ENCODE measurements at places on chromosomes 2 and 18.

DNA sequence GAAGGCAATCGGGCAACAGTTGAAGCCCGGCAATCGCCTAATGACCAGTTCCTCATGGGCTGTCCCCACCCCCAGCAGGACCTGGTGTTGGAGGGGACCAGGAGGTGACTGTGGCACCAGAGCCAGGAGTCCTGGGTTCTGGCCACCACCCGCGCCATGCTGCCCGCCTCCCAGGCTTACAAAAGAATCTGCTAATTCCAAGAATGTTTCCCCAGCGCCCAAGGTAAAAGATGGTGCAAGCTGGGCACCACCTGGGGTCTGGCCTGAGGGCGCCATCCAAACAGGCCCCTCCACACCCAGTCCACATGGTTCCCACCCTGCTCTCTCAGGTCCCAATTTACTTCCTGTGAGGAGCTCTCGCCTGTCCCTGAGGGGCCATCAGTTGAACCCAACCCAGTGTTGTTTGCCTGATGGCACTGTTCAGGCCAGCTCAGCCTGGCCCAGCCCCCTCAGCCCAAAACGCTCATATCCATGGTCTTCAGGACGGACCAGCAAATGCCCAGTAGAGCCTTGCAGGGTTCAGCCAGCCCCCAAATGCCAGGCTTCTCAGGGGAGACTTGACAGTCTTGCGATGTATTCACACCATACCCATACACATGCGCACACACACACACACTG is 5.1 kb downstream of the SDC1 start:
- no peak for DNase-seq

GRCh38 chr2:9710311-9710710 is 79.5 kb upstream of the YWHAQ start:
- DNase-seq: peak; percentile 58

- DNase-seq: peak; percentile 84
Observed at GRCh38 chr2:64675860-64676259, 22.1 kb upstream of the SERTAD2 start.

- DNase-seq: no peak
Observed at GRCh38 chr2:105114551-105114950, 76.7 kb downstream of the MRPS9 start.

GRCh38 chr2:107132070-107132469 is 246.1 kb upstream of the ST6GAL2 start:
- no peak for DNase-seq

DNA sequence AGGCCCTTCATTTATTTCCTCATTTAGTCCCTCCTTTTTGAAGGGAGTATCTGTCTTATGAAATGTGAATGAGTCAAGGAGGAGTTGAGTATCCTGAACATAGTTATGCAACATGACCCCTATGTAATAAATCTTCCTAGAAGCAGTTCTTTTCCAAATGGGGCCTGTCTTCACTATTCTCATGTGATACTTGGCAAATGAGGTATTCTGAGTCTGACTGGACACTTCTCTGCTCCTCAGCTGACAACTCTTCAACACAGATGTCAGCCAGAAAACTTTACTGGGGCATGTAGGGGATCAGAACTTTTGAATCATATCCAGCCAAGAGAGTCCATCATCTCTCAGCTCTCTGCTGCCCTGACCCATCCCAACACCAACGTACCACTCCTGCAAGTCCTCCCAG is 291.6 kb downstream of the ZNF385B start:
- DNase-seq: no peak

DNA sequence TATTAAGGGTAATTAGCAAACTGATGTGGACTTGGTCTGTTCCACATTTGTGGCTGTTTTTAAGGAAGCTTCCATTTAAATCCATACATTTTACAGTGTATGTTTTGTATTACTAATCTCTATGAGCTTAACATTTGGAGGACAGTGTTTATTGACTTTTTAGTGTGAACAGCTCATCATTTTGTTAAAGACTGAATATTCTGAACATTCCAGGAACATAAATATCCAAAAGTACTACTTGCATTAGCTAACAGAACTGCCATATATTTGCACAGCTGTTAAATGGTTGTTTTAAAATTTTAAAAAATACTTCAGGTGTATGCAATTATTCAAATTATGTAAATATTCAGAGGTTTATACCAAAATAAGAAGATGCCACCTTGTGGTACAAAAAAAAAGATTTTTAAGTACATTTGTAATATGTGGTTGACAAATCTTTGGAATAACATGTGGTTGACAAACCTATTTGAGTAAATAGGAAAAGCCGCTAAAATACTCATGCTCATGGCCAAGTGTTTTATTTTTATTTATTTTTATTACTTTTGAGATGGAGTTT is 439.7 kb upstream of the FANCL start:
- DNase-seq: no peak

DNA sequence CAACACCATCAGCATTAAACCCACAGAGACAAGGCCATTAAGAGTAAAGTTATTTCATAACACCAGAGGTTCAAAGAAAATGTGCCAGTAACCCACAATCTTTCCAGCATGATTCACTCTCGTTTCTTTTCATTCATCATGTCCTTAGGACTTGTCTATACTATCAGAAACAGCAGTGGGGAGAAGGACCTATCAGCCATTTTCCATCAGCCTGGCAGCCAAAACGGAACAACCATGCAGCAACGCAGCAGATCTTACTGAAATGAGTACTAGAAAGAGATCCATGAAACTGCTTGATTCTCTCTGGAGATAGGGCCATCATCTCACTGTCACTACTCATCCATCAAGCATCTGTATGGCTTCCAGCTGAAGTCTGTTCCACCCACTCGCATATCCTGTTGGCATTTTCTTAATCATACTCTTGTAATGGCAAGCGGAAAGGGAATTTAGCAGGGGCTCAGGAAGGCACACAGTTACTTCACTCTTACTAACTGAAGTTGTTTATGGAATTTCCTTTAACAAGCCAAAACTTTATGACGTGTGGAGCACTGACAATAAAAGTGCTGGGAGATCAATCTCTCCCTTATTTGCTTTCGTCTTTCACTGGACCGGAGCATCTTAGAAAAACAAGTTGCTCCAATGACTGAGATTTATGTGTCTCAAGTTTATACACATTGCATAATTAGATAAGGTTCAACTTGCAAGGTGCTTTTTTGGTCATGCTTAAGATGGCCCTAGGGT is 69.7 kb downstream of the EPHA4 start:
- peak; percentile 46 for DNase-seq

- peak; percentile 9 for DNase-seq
Observed at GRCh38 chr2:240299710-240300068, 135.8 kb upstream of the GPC1 start.

- no peak for DNase-seq
Observed at GRCh38 chr2:156803243-156803642, 367.1 kb downstream of the GPD2 start.

- peak; percentile 30 for DNase-seq
Observed at GRCh38 chr2:19357402-19358241, 801 bp downstream of the OSR1 start.

GRCh38 chr2:26745609-26746327 is 18.3 kb upstream of the SLC35F6 start:
- DNase-seq: peak; percentile 88

- DNase-seq: peak; percentile 23
Observed at GRCh38 chr18:26405190-26405801, 143.1 kb downstream of the KCTD1 start.

DNA sequence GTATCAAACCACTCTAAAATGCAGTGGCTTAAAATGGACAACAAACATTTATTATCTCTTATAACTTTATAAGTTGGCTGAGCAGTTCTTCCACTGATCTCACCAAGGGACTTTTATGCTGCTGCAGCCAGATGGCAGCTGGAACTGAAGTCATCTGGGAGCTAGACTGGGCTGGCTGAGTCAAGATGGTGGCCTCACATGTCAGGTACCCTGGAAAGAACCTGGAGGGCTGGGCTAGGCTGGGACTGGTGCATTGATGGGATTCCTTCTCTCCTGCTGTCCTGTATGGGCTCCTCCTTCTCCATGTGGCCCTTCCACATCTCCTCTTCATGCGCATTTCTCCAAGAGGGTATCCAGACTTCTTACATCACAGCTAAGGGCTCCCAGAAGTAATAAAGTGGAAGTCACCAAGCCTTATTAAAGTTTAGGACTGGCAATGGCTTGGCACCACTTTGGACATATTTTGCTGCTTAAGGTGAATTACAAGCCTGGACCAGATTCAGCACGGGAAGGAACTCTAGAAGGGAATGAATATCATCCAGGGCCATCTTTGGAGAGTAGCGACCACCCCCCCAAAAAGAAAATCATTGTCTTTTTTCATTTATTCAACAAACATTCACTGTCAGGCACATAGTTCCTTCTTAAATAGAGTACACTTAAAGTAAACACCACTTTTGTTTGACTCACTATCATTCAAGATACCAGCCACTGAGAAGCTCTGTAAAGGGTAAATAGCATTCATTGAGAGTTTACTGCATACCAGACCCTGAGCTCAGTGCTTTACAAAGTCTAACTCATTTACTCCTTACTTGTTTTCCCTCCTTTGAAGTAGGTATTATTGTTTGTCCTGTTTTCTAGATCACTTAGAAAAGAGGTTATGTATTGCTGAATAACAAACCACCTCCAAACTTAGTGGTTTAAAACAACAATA is 138.0 kb downstream of the ZFP36L2 start:
- DNase-seq: no peak

GRCh38 chr2:216653931-216654365 is 20.7 kb downstream of the IGFBP2 start:
- DNase-seq: no peak

- no peak for DNase-seq
Observed at GRCh38 chr2:100713106-100713505, 106.8 kb upstream of the NPAS2 start.

- no peak for DNase-seq
Observed at GRCh38 chr2:60432035-60432601, 121.3 kb downstream of the BCL11A start.

- no peak for DNase-seq
Observed at GRCh38 chr2:179260224-179260623, 4.4 kb downstream of the SESTD1 start.

- no peak for DNase-seq
Observed at GRCh38 chr18:45726603-45727002, 2.6 kb downstream of the SLC14A1 start.

DNA sequence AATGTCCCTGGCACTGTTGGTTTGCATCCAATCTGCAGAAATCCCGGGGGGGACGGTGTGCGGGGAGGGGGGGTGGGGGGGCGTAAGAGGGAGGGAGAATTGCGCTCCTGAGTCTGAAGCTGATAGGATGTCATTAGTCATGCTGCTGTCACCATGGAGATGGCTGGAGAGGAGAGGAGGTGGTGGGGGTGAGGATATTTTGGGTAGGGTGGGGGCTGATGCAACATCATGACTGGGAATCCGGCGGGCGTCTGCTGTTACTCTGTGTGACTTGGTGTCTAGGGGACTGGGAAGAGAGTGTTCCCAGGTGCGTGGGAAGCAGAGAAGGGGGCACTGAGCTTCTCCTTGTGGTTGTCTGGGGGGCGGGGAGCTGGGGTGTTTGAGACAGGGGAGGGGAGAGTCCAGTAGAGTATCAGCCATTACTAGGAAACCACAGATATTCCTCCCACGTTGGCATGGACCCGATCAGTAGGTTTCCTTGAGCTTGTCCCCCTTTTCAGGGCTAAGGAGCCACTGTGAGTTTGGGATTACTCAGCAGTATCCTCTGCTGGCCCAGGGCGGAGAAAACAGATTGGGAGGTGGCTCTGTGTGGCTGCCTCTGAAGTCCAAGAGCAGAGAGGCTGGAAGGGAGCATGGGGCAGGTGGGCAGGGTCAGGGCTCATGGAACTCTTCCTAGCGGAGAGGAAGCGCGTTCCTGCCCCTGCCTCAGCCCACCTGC is 18.9 kb downstream of the TET3 start:
- DNase-seq: peak; percentile 16

DNA sequence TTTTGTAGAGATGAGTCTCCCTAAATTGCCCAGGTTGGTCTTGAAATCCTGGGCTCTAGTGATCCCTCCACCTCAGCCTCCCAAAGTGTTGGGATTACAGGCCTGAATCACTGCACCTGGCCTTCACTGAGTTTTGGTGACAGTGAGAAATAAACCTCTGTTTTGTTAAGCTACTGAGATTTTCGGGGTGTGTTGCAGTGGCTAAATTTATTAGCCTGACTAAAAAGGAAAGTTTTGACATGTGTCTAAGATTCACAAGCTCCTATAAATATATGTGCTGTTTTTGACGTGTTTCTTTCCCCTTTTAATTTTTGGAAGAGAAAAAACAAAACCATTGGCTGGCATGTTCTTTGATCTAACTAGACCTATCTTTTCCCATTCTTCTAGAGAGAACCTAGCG is 190.5 kb upstream of the MC4R start:
- no peak for DNase-seq

DNA sequence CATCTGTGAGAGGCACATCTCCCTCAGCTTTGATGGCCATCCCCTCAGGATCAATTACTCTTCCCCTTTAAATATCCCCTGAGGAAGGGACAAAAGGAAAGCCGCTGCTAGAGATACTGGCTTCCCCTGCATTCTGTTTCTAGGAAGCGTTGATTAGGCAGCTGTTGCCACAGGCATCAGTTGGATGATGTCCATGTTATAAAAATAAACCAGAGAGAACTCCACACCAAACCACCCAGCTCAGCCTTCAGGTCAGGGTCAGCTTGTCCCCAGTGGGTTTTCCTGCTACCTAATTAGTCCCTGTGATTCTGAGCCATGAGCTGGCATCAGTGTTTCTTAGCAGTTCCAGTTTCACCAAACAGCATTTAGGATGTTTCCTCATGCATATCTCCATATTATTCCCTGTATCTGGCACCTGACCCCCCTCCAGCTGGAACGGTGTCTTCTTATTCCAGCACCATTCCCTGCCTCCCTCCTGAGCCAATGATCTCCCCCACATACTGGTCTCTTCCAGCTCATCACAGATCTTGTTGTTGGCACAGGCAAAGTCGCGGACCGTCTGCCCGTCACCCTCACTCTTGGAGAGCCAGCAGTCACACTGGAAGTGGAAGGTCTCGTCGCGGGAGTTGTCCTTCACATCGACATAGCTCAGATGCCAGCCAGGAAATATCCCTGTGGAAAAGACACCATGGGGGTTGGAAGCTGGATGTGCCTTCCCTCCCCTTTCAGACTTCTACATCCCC is 168.4 kb downstream of the LOXHD1 start:
- no peak for DNase-seq

- no peak for DNase-seq
Observed at GRCh38 chr2:217085543-217085942, 225.7 kb upstream of the TNP1 start.

- DNase-seq: no peak
Observed at GRCh38 chr18:70535041-70535440, 246.2 kb downstream of the SOCS6 start.

Measured in activated T-cell treated with anti-CD3 and anti-CD28 coated beads, Interleukin-2, amount 50 U/mL, for 48 hours (primary cell).